ENCODE measurements at places on chromosomes 16 and 17. TPM values are rescaled to one million over a fixed set of nuclear protein-coding genes. Genes with fewer than 3 reads are reported as not detected.

DNA sequence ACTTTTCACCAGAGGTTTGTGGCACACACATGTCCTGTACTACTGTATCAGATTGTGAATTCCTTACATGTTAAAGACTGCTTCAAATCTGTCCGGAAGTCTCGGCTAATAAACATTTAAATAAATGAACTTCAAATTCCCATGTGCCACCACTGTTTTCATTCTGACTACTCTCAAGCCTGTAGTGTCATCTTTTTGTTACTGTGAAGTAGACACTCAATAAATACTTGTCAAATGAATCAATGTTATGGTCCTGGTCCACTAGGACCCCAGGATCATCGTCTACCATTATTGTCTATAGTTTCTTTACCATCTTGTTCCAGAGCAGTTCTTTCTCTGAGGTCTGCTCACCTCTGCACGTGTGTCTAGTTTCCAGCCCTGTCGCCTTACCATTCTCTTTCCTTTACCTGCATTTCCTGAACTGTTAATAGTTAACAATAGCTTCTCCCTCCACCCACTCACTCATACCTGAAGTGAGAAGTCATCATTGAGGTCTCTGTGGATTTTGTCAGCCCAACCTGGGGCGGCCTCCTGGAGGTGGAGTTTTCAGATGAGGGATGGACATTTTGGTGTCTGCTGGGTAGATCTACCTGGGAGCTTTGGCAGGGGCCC lies 333.0 kb downstream of the SEC14L1 start:
- H3K4me1 ChIP-seq: peaks cover 90% of the 10 kb centered on the region
- H3K4me3 ChIP-seq: no peak overlapping the region
- no peaks in the 10 kb centered on the region for H3K27me3 ChIP-seq
- no peak overlapping the region for H3K27ac ChIP-seq
- DNase-seq: no peak

DNA sequence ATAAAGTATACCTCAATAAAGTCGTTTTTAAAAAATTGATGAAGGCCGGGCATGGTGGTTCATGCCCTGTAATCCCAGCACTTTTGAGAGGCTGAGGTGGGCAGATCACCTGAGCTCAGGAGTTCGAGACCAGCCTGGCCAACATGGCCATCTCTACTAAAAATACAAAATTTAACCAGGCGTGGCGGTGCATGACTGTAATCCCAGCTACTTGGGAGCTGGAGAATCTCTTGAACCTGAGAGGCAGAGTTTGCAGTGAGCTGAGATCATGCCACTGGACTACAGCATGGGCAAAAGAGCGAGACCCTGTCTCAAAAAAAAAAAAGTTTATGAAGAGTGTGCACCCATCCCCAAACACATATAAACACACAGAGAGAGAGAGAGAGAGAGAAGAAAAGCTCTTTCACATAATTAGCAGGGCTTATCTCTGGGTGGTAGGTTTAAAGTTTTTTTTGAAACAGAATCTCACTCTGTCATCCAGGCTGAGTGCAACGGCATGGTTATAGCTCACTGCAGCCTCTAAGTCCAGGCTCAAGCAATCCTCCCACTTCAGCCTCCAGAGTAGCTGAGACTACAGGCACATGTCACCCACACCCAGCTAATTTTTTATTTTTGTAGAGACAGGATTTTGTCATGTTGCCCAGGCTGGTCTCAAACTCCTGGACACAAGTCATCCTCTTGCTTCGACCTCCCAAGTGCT lies 3.0 kb downstream of the SREBF1 start:
- H3K27ac ChIP-seq: no peak overlapping the region
- H3K4me1 ChIP-seq: peaks cover 30% of the 10 kb centered on the region
- peaks cover 10% of the 10 kb centered on the region for H3K36me3 ChIP-seq
- H3K4me3 ChIP-seq: no peak overlapping the region
- no peak for DNase-seq

DNA sequence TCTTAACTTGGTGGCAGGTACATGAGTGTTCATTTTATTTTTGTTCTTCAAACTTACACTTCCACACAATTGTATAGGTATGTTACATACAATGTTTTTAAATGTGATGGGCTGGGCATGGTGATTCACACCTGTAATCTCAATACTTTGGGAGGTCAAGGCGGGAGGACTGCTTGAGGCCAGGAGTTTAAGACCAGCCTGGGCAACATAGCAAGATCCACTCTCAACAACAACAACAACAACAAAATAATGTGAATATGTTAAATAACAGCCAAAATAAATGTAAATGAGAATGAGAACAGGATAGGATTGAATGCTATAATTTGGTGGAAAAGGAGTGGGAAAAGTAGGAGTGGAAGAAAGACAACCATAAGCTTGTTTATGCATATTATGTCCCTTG lies 2.6 kb downstream of the NSMCE1 start:
- H3K27ac ChIP-seq: no peak overlapping the region
- DNase-seq: no peak
- H3K4me3 ChIP-seq: no peak overlapping the region
- H3K4me1 ChIP-seq: peaks cover 16% of the 10 kb centered on the region

GRCh38 chr17:44601539-44601938 lies 44.3 kb downstream of the FZD2 start:
- no peak overlapping the region for H3K4me3 ChIP-seq
- H3K27ac ChIP-seq: no peak overlapping the region
- no peak for DNase-seq
- H3K27me3 ChIP-seq: no peaks in the 10 kb centered on the region

TMUB2 gene
- 42.6 TPM for total RNA-seq

- H3K4me1 ChIP-seq: no peaks in the 10 kb centered on the region
- no peaks in the 10 kb centered on the region for H3K36me3 ChIP-seq
- no peak for DNase-seq
- no peaks in the 10 kb centered on the region for H3K27me3 ChIP-seq
- no peak overlapping the region for H3K27ac ChIP-seq
These were observed 524.8 kb downstream of the KCNJ18 start for GRCh38 chr17:22217135-22217534.

ZNF785 gene
- total RNA-seq: 6.8 TPM

ESRP2 gene
- total RNA-seq: not detected

CPHXL2 gene
- not detected for total RNA-seq

VPS35 gene
- 114 TPM for total RNA-seq

CA10 gene
- total RNA-seq: not detected

DNA sequence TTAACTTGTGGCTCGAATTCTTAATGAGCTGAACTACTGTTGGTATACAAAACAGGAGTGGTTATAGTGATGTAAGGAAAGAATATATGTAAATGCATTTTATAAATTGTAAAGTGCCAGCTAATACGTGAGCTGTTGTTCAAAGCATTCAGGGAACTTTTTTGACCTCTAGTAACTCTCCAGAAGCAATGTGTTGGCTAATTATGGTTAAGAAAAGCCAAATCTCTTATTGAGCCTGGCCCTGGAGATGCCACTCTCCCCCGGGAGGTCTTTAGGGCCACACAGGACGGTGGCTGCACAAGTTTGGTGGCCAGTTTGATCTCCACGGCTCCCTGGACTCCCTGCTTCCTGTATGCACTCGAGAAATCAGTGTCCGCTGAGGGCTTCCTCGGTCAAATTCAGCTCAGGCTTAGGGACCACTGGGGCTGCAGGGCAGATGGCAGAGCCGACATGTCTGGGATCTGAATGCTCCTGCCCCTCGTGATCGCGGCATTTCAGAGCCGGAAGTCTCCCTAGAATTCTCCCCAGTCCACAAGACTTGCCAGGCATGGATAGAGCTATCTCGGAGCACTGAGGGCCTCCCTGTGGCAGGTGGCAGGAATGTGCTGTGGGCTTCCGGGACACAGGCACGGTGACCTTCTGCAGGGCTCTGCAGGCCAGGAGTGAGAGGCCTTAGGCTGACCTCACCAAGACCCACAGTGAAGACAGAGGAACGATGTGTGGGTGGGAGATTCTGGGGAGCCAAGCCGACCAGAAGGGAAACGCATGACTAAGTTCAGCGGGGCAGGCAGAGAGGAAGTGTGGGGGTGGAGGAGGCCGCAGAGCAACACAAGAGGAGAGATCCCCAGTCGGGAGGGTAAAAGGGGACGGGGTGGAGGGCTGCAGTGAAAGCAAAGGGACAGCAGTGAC lies 18.6 kb upstream of the PITPNM3 start:
- no peak overlapping the region for H3K4me3 ChIP-seq
- peak; percentile 89 for DNase-seq
- no peaks in the 10 kb centered on the region for H3K27me3 ChIP-seq
- peak overlapping the region; percentile 78 for H3K27ac ChIP-seq

DNA sequence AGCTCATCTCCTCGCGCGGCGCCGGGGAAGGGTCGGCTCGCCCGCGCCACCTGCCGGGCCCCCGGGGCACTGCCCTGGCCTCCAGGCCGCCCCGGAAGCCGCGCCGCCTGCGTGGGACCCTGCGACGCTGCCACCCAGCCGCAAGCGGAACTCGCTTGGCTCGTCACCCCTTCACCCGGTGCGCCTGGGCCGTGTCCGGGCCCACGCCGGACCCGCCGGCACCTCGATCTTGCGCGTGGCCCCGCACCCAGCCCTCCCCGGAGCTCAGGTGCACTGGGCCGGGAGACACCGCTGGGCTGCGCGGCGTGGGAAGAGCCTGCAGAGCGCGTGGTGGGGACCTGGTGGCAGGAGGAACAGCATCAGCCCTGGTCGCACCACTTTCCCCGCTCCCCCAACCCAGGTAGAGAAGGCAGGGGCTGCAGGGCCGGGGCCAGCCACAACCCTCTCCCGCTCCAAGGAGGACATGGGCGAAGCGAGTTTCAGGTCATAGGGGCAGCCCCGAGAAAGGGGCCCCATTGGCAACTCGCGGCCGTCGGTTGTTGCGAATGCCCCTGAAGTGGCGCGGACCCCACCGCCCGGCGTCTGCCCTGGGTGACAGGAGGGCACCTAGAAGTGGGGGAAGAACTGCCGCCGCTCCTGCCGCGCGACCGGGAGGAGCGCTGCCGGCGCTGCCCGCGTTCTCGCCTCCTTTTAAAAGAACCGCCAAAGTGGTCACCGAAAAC lies 363 bp upstream of the MIF4GD start:
- peak overlapping the region; percentile 94 for H3K4me3 ChIP-seq
- H3K27me3 ChIP-seq: no peaks in the 10 kb centered on the region
- H3K4me1 ChIP-seq: peaks cover 20% of the 10 kb centered on the region
- H3K36me3 ChIP-seq: peaks cover 38% of the 10 kb centered on the region

GRCh38 chr17:21538615-21539014 lies 153.7 kb upstream of the KCNJ18 start:
- no peak for DNase-seq
- H3K4me3 ChIP-seq: no peak overlapping the region
- peaks cover 10% of the 10 kb centered on the region for H3K4me1 ChIP-seq
- no peak overlapping the region for H3K27ac ChIP-seq

LITAFD gene
- not detected for total RNA-seq

KRTAP4-3 gene
- not detected for total RNA-seq

All from SJSA1 (cell line).